ENCODE measurements at places on chromosomes 1 and 21. TPM values are rescaled to one million over a fixed set of nuclear protein-coding genes. Genes with fewer than 3 reads are reported as not detected.

- DNase-seq, result no peak
Observed at GRCh38 chr1:86705665-86705985, 1.2 kb downstream of the SH3GLB1 start.

DNA sequence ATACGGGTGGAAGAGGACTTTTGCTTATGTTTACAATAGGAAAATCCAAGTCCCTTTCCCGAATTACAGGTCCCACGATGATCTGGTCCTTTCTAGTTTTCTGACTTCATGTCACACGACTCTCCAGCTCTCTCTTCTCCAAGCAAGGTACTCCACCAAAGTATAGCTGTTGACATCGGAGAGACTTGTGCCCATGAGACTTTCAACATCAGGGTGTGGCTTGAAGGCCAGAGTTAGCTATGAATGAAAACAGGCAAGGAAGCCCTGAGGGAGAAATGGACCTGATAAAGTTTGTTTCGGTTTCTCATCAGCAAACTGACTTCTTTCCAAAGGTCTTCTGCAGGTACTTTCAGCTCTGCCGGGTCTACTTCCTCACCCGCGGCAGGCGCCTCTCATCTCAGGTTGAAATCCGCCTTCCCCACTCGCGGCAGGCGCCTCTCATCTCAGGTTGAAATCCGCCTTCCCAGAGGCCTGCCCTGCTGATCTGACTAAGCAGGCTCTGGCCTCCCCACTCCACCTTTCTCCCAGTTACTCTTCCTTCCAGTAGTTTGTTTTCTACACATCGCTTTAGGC lies 2.1 kb upstream of the PER3 start:
- no peak for DNase-seq

DNA sequence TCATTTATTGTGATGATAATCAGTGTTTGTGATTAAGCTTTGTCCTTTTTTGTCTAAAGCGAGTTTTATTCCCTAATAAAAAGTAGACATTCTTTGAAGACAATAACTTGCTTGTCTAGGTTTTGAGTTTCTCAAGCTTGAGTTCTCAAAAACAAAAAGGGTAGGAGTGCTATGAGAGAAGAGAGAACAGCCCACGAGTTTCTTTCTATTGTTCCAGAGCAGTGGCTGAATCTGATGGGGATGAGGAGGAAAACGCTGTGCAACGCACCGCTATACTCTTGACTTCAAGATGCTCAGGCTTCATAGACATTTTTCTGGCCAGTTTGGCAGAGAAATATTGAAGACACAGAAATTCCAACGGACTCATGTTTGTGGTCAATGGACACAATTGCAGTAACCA lies 669.8 kb upstream of the B3GALT2 start:
- DNase-seq, result no peak

- no peak for DNase-seq
Observed at GRCh38 chr1:168520832-168521231, 23.0 kb downstream of the XCL2 start.

- DNase-seq, result no peak
Observed at GRCh38 chr1:183880531-183881243, 75.8 kb downstream of the RGL1 start.

GRCh38 chr1:54245501-54245900 lies 45.5 kb downstream of the MRPL37 start:
- no peak for DNase-seq

GRCh38 chr1:232793944-232794343 lies 11.3 kb upstream of the MAP10 start:
- no peak for DNase-seq

The FCRL6 gene
- not detected for total RNA-seq

The MYCL gene
- 2.5 TPM for total RNA-seq

Measured in glomerular endothelial cell (primary cell).